ENCODE measurements at places on chromosomes 2 and 18.

DNA sequence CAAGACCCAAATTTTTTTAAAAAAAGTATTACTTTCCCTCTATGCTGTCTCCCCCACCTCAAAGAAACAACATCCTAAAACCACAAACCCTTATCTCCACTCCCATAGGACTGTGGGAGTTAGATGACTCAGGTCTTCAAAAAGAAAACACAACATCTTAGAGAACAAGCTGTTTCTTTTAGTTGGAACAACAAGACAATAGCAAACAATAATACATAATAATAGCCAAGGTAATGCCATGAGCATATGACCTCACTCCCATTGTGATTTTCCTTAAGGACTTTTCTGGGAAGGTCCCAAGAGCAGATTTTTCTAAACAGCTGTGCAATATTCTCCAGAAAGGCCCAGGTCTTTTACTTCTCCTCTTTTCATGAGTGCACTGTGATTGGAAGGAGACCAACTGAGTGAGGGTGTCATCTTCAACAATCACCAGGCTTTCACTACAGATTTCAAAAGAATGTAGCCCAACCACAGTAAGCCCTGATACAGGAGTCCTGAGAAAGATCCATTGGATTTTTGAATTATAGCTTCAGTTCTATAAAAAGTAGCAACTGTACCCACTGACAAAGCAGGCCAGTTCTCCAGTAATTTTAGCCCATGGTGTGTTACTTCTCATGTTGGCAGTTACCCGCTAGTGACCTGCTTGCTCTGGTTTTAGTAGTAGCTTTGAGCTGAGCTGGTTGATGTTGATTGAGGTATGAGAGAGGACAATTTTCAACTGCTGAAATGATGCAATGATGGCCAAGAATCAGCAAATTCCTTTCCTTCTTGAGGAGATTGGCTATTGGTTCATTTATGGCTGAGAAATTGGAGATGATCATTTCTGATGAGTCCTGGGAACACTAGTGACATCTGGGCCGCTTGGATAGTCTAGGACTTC lies 144.5 kb upstream of the TCF4 start:
- DNase-seq, result no peak

DNA sequence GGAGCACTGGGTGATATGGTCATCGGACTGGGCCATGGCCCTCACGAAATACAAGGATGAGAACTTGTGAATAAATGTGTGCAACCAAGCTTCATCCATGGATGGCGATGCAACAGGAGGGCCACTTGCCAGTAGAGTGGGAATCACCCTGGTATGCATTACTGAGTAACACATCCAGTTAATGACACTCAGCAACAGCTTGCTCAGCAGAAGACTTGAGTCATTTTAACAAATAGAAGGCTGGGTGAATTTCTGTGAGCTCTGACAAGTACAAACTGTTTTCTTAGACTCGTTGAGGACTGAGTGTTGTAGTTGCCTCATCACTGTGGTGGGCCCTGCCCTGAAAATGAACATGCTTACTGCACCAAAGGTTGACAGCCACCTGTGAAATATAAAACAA lies 221.6 kb downstream of the NCKAP5 start:
- no peak for DNase-seq

GRCh38 chr2:85216927-85217326 lies 83.7 kb downstream of the TCF7L1 start:
- no peak for DNase-seq

- DNase-seq, result peak; percentile 12
These were observed 27.9 kb downstream of the RMND5A start for GRCh38 chr2:86747711-86748639.

- DNase-seq, result peak; percentile 41
These were observed 490 bp downstream of the NDUFS1 start for GRCh38 chr2:206158563-206159345.

- peak; percentile 44 for DNase-seq
These were observed 71.1 kb upstream of the DSC1 start for GRCh38 chr18:31233621-31234275.

- DNase-seq, result no peak
These were observed 12.2 kb downstream of the TMEM177 start for GRCh38 chr2:119691189-119691588.

GRCh38 chr18:9705183-9705829 lies 2.8 kb upstream of the RAB31 start:
- no peak for DNase-seq

GRCh38 chr18:13540477-13541182 lies 185.7 kb downstream of the FAM210A start:
- DNase-seq, result no peak

DNA sequence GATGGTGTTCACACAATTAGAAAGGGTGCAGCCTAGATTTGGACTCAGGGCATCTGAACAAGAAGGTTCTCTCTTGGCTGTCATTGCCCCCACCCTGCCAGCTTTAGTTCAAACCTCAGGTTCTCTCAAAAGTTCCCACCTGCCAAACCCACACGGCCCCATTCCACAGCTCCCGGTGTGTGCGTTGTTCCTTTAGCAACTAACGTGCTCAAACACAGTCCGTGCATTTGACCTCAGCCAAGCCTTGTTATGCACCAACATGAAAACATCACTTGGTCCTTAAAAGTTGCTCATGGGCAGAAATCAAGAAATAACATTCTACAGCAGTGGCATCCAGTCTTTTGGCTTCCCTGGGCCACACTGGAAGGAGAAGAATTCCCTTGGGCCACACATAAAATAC lies 32.0 kb downstream of the LOXHD1 start:
- DNase-seq, result no peak

- no peak for DNase-seq
These were observed 61.5 kb downstream of the EFR3B start for GRCh38 chr2:25103287-25103871.

DNA sequence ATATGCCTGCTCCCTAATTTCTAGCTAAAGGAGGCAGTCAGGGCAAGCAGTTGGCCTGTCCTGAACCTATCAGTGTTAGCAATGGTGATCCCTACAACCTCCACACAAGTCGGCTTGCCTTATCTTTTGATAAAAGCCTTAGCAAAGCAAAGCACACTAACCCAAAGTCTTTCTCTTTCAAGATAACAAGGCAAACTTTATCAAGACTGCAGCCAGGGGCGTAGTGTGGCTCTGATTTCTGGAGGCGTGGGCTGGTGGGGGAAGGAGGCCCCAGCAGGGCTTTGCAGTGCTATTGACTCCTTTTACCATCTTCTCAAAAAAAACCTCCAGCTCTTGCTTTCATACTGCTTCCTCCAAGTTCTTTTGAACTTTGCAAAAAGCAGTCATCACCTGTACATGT lies 40.2 kb upstream of the LAMA1 start:
- DNase-seq, result no peak

DNA sequence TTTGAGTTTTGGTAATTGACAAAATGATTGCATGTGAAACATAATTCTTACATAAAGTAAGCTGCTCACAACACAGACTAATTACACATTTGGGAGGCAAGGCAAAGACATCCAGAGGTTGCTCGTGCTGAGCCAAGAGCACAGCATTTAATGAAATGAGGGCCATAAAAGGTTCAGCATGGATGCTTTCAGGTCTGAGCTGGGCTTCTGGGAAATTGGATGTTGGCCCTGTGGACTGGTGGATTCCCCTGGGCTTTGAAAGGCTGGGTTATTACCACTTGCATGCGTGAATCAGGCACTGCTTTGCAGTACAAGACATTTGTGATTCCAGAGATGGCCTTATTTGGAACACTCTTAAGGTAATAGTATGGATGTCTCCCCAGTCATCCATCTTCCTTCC lies 533.5 kb upstream of the NRP2 start:
- DNase-seq, result no peak

DNA sequence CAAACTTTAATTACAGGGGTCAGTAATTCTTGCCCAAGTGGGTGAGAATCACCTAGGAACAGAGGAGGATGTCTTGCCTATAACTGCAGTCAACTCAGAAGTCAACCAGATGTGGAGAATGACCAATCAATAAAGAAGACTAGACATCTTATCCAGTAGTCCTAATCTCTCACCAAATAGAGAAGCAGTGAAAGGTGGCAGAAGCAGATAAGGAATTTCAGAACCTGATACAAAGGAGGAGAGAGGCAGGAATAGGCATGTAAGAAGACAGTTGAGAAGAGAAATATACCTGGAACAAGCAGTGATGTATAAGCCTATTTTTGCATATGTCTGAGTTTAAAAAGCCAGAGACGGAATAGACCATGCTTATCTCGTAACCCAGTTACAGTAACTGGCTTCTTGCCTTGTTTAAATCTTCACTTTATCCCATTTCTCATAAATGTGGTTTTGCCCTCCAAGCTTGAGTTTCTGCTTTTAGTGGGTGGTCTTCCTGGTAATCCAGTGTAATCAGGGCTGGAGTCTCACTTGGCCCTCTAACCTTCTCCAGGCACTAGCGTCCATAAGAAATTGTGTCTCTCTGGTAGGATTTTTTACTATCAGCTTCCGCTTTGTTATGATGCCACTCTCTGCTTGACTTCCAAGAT lies 401.0 kb downstream of the SUCLG1 start:
- no peak for DNase-seq

DNA sequence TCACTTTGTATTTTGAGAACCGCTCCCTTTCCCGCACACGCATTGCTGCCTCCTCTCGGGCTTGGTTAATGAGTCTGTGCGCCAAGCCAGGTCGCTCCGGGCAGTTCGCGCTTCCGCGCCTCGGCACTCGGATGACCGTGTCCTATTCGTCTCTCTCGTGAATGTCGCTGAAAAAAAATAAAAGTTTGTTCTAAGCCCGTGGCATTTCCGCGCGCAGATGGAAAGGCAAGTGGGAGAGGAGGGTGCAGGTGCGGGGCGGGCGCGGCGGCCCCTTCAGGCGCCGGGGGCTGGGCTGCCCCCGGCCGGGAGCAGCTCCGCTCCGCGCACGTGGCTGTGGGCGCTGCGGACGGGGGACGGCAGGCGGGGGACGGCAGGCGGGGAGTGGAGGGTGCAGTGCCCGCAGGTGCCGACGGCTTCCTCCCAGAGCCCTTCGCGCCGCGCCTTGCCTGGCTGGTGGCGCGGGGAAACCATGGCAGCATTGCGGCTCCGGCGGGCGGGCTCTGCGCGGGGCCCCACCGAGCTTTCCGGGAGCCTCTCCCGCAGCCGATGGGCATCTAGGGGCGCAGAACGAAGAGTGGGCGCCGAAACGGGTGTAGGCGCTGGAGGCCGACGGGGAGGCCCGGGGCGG lies 159.6 kb upstream of the SIX2 start:
- no peak for DNase-seq

GRCh38 chr2:8229546-8229986 lies 452.3 kb upstream of the ID2 start:
- peak; percentile 28 for DNase-seq

DNA sequence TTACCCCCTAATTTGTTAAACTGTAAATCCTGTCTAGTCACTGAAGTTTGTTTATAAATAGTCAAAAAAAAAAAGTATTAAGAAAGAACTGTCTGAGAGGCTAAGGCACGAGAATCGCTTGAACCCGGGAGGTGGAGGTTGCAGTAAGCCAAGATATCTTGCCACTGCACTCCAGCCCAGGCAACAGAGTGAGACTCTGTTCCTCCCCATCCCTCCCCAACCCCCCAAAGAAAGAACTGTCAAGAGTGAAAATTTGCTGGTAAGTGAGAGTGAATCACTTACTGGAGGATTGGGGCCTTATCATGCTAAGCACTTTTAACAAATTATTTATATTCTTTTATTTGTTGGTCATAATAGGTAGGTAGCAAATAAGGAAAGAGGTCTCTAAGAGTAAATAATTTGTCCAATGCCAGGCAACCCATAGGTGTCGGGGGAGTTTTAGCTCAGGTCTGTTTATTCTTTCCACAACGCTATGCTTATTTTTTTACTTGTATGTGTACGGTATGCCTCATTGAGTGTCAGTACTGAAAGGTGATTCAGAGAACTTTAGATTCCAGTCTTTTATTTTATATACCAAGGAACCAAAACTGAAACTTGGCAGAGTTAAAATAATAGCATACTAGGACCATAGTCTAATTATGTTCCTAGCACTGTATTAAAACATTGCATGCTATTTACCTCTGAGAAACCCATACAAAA lies 2.5 kb downstream of the TAF4B start:
- no peak for DNase-seq

DNA sequence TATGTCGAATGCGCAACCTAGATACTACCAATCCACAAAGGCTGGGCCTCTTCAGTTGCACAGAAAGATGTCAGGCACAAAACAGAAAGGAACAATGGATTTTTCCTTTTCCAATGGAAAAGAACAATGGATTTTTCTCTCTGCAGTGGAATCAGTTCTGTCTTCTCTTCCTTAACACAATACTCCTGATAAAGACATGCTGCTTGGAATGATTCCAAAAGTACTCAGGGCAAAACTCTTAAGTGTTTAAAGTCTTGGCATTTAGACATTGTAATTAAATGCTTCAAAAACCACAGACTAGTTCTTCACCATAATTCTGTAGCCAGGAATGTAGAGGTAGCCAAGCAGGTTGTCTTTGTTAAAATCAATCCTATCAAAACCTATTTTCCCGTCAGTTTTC lies 46.7 kb upstream of the FLACC1 start:
- no peak for DNase-seq

DNA sequence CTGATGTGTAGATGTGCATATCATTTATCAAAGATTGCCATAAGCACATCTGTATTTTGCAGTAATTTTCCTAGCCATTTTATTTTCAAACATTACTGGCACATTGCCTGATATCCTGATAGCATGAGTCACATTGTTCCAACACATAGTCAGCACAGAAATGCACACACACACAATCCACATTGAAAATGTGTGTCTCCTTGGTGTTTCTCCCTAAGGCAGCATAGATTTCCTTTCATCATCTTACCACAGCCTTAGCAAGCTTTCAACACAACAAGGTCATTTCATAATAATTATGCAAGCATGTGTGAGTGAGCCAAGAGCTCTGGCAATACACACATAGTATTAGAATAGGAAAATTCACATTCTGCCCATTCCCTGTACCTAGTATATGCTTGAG lies 245.4 kb upstream of the MEIS1 start:
- DNase-seq, result no peak

- no peak for DNase-seq
These were observed 904.7 kb upstream of the ACVR2A start for GRCh38 chr2:146939991-146940685.

GRCh38 chr18:58541789-58542425 lies 87.0 kb downstream of the ALPK2 start:
- peak; percentile 41 for DNase-seq

DNA sequence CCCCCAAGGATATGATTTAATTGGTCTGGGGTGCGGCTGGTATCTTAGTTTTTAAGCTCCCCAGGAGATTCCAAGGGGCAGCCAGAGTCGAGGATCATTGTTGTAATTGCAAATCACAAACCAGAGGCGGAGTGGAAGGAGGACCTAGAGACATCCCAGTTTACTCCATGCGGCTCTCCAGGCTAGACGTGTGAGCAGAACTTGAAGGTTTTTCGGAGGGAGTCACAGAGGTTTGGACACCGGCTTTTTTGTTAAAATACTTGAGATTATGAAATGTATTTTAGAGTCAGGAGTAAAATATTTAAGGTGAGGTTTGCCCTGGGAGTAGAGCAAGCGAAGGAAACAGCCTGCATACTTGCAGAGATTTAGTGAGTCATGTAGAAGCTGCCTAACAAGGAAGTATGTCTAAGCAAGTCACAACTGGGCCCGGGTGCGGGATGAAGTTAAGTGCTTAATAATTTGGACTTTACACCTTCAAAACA lies 39.5 kb downstream of the TGOLN2 start:
- no peak for DNase-seq
